ENCODE measurements at places on chromosomes 6 and 20.
A peak's percentile ranks its signal among the peaks of the same experiment; 100 is the strongest.

DNA sequence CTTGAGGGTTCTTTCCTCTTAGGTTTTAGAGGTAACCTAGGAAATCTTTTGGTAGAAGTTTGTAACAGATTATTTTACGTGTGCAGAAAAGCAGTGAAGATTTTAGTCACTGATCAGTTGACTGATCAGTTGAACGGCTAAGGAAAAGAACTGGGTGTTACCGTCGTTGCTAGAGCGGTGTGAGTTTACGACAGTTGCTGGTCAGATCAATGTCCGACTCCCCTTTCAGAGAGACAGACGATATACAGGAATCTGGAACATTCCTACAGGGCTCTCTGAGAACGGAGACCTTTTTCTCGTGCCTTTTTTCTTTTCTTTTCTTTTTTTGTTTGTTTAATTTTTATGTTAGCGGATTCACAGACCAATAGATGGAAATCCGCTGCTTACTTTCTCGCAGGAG is 132.1 kb upstream of the ZNF184 start:
- DNase-seq, result no peak

GRCh38 chr20:7171911-7172310 is 404.4 kb downstream of the BMP2 start:
- DNase-seq, result no peak

GRCh38 chr6:22320750-22321149 is 23.9 kb upstream of the PRL start:
- no peak for DNase-seq

DNA sequence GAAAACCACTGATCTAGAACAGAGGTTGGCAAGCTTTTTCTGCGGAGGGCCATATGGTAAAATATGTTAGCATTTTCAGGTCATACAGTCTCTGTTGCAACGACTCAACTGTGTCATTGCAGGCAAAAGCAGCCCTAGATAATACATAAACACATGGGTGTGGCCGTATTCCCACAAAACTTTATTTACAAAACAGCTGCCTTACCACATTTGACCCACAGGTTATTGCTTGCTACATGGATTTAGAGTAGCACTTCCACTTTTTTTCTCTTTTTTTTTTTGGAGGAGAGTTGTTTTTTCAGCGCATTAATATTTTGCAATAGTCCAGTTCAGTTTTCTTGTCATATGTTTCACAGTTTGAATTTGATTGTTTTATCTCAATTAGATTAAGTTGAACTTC is 2.5 kb upstream of the IGF2R start:
- DNase-seq, result peak; percentile 1

DNA sequence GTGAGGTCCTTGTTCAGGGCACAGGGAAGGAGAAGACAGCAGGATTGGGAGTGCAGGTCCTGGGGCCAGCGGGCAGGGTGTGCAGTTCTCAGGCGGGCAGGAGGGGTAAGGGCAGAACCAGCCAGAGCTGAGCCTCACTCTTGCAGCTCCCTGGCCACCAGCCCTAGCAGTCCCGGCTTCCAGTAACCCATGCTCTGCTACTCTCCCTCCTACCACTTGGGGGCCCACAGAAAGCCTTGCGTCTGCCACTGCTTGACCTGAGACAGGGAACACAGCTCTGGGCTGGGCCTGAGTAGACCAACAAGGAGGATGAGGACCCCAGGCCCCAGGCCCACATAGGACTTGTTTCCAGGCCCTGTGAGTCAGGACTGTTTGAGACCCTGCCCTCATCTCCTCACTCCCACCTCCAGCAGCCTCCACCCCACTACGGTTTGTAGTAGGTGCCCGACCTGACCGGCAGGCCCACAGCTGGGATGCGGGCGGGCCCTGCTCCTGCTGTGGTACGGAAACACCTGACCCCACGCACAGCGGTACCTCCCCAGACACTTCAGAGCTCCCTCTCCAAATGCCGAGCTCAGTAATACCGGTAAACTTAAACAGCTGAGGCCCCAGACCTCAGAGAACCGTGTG is 39.2 kb downstream of the KCNK5 start:
- DNase-seq, result peak; percentile 79

GRCh38 chr20:23059846-23060245 is 10.4 kb upstream of the THBD start:
- no peak for DNase-seq

DNA sequence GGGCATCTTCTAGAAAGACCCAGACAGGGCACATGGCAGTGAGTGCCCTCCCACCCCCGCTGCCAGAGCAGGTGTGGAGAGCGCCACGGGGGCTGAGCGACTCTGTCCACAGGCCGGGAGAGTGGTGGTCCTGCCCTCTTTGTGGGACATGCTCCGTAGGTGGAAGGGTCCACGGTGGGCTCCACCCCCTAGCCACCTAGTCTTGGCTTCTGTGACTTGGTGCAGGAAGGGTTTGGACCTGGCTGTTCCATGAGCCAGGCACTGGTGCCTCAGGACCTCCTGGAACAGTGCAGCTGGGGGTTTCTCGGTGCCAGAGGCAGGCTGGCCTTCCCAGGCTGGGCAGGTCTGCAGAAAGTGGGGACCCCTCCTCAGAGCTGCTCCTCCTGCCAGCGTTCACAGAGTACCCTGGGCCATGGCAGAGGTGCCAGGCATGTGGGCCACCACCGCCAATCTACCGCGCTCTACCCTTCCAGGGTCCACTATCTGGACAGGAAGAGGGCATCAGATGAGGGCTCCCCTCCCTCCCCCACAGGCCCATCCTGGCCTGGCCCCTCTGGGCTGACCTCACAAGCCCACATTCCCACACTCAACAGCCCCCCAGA is 23.0 kb downstream of the SLCO4A1 start:
- DNase-seq, result no peak

GRCh38 chr6:101741474-101742171 is 348.1 kb downstream of the GRIK2 start:
- no peak for DNase-seq

DNA sequence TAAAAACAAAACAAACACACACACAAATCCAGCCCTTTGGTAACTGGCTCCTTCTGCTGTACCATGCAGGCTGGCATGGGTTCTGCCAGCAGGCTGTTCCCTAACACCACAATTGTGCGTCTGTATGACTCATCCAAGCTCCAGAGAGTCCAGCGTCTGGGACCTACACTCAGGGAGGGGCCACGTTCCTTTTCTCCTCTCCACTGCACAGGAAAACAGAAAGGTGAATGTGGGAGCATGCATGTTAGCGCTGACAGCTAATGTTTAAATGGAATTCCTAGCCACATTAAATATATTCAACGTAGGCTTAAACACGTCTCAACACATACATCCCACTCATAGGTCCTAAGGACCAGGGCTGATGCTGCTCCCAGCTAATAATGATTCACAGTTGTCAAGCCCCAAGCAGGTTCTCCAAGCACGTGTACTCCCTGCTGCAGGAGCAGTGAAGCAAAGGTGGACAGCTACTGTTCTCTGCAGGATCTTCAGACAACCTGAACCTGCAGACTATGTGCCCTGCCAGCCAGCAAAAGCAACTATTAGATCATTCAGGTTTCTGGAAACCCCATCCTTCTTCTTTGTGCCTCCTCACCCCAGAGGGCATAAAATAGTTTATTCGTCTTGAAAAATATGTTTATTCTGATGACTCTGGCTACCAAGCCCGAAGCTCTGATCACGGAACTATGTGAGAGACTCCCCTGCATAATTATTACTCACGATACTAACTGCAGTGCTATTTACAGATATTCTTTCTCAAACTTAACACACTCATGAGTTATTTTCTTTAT is 20.9 kb downstream of the MAP1LC3A start:
- no peak for DNase-seq

GRCh38 chr6:131054392-131055250 is 8.4 kb downstream of the EPB41L2 start:
- no peak for DNase-seq

DNA sequence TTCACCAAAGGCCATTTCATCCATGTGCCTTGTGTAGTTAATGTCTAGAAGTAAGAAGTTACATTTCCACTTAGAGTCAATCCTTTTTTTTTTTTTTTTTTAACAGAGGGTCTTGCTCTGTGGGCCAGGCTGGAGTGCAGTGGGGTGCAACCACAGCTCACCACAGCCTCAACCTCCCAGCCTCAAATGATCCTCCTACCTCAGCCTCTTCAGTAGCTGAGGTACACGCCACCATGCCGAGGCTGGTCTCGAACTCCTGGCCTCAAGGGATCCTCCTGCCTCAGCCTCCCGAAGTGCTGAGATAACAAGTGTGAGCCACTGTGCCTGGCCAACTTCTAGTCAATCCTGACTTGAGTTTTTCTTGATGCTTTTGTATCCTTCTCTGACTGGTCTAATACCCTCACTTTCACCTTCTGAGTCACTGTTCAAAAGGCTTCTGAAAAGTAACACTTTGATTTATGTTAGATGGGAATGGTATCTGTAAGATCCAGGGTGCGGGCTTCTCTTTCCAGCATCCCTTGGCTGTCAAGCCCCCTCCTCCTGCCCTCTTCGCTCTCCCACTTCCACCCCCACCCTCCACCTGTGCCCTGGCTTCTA is 22.1 kb downstream of the TRAM2 start:
- no peak for DNase-seq

- no peak for DNase-seq
Observed at GRCh38 chr20:50188879-50189680, 1.6 kb upstream of the CEBPB start.

DNA sequence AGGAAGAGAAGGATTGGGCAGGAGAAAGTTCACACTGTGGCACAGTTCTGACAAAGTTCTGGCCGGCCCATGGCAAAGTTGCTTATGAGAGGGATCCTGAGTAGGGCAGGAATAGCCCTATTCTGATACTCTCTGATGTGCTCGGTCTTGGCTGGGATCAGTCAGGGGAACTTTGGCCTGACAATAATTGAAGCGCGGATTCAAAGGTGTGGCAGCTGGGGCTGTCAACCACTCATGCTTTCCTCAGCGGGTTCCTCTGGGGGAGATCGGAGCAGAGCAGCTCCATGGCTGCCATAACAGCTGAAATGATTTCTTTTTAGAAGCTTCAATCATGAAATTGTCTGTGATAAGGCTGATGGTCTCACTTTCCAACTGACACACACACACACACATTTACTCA is 714.1 kb downstream of the DHX35 start:
- no peak for DNase-seq

- peak; percentile 44 for DNase-seq
Observed at GRCh38 chr6:13488896-13489237, 1.5 kb upstream of the GFOD1 start.

DNA sequence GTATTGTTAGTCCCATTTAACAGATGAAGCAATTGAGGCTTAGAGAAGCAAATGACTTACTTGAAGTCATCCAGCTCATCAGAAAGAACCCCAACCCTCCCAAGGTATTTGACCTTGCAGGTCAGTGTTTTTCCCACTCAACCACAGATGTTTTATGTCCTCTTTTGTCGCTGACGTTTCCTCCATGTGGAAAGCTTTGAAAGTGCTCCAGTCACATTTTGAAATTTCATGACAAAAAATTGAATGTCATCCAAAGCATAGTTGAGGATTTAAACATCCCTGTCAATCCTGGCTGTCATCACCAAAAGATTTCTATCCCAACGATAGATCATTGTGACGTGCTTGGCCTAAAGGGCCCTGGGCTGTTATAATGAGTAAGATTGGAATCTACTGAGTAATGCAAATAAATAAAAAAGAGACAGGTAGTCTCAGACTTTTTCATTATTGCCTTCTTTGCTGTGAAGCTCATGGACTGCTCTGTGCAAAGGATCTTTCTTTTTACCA is 102.7 kb downstream of the TSHZ2 start:
- no peak for DNase-seq

GRCh38 chr6:159988983-159989454 is 20.1 kb downstream of the IGF2R start:
- no peak for DNase-seq

- DNase-seq, result no peak
Observed at GRCh38 chr6:12116264-12116800, 104.2 kb downstream of the HIVEP1 start.

DNA sequence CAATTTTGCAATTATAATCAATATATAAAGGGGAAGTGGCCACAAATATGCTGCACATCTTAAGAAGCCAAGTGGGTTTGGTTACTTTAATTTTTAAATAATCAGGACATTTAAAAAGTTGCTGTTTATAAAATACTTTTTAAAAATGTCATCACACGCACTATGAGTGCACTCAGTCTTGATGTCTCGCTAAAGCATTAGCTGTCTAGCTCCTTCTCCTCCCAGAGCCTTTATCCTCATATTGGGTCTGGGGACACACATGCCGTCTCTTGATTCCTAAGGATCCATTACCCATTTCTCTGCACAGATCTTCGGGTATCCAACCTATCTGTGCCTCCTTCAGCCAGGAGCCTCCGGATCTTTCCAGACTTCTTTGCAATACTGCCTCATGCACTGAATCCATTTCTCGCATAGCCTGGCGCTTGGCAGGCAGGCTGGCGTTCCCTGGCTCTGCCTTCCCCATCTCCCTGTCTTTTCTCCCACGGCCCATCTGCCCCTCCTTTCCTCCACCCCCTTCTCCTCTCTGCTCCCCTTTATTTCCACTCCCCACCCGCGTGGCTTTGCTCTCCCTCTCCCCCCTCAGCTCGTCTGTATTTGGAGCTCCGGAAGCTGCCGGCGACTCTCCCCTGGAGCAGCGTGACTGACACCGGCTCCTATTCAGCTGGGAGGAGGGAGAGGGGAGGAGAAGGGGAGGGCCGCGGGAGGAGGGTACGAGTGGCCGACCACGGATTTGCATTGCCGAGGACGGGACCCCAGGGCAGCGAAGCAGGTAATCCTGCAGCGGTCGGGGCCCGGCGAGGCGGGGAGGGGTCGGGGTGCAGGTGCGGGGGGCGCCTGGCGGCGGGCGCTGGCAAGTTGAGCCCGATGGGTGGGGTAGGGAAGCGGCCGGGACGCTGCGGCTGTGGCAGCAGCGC is at the start of gene CAP2:
TSS of gene CAP2 (plus strand) at position 618 of the 914 bp plus-strand sequence. CDS start 27,961 bp downstream, outside the sequence.
- DNase-seq, result peak; percentile 83

DNA sequence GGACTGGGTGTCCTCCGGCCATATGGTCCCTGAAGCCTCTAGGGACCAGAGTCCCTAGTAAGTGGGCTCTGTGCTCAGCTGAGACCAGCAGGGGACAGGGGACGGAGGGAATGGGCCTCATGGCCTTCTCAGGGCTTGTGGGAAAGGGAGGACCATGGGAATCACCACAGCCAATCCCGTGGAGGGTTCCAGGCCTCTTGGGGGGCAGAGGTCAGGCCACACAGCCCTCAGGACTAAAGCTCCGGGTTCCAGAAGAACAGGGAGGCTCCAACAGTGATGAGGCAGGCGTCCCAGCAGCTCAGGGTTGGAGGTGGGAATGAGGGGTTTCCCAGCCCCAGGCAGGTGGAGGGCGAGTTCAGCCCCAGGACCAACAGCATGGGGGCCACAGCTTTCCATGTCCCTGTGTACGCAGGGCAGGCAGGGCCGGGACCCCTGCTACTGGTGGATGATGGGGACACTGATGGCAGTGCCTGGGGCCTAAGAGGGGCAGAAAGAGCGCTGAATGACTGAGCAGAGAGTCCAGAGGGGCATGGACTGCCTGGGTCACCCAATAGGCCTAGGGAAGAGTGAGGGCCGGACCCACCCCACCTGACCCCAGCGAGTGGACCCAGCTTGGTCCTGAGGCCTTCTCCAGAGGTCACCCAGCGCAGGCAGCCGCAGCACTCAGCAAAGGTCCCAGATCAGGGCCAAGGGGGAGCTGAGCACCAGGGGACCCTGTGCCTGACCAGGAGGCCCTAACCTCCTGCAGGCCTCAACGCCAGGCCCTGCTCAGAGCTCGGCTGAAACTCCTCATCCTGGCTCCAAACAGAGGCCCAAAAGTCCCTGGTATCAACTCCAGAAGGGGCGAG is 8.8 kb downstream of the MYL9 start:
- DNase-seq, result no peak
